A549 treated with CpdA at 1 μM for 4 hours (cell line): ENCODE measurements at places on chromosomes 2 and 18. TPM values are rescaled to one million over a fixed set of nuclear protein-coding genes. Genes with fewer than 3 reads are reported as not detected.

TMEM169 gene
- 0.34 to 0.80 TPM (median 0.52 TPM) in 5 replicates for total RNA-seq

TRABD2A gene
- total RNA-seq, result 8.3 to 10.2 TPM (median 9.7 TPM) in 5 replicates

E2F6 gene
- total RNA-seq, result 27.9 to 32.0 TPM (median 29.0 TPM) in 5 replicates

TXNL4A gene
- 85.2 to 162 TPM (median 149 TPM) in 5 replicates for total RNA-seq

GPR75 gene
- total RNA-seq, result 1.7 to 2.6 TPM (median 2.1 TPM) in 5 replicates
